ENCODE measurements at places on chromosomes 2 and 18.

GRCh38 chr2:55061523-55062344 lies 11.5 kb upstream of the RTN4 start:
- DNase-seq, result no peak

GRCh38 chr18:43627848-43628530 lies 350.7 kb upstream of the SYT4 start:
- no peak for DNase-seq

GRCh38 chr2:40458271-40458794 lies 6.4 kb upstream of the SLC8A1 start:
- no peak for DNase-seq

- no peak for DNase-seq
These were observed 1.2 kb upstream of the CABLES1 start for GRCh38 chr18:23133860-23134779.

GRCh38 chr2:144490017-144490416 lies 29.9 kb downstream of the ZEB2 start:
- DNase-seq, result no peak

DNA sequence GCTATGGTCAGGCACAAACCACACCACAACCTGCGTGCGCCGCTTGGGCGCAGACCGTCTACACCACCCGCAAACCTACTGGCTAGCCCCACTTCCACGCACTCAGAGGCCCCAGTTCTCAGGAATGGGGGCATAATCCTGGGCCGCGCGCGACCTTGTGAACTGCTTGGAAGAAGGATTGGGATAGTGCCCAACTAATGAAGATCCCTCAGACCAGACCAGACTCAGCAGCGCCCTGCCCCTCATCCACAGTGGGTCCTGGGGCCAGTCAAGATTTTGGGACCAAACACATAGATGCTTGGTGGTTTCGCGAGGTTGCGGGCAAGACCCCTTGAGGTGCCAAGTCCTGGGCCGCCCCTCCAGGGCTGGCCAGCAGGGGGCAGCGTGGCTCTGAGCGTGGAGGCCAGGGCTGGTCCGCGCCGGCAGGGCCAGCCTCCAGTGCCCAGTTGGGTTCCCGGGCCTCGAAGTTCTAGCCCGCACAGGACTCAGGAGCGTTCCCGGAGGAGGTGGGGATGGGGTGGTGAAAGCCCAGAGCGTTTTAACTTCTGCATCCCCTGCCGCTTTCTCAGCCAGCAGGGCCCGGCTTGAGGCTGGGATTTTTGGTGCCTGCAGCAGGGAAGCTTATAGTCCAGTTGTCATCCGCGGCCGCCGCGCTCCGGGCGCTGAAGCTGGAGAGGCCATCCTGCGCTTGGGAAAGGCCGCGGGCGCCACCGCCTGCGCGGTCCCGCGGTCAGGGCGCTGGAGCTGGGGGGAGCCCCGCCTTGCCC lies 8.3 kb downstream of the OSR1 start:
- no peak for DNase-seq

DNA sequence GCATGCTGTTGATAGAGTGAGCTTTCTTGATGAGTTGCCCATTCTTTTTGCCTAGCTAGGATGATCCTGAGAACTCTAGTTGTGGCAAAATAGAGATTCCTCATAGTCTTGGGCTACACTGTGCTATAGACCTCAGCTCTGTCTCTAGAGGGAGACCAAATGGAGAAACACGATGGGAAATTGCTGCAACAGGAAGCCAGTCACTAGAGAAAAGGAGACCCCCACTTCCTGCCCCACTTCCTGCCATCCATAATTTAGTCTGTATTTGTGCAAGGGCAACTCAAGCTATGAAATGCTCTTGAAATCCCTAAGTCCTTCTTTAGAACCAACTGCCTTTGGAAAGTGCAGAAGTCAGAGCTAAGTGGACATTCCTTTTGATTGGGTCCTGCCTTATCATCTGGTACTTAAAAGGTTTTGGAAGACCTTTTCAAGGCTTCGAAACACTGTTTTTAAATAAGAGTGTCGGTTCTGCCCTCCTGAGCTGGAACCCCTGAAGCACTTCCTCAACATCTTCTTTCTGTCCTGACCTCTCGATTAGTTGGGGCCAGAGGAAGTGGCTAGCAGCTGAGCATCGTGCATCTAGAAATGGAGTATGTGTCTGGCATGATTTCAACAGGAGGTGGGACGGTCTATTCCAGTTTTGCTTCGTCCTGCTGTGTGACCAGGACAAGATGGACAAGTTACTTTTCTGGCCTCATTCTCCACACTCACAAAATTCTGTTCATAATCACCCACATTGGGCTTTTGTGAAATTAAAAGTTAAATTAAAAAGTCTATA lies 8.6 kb upstream of the KCNE4 start:
- no peak for DNase-seq

DNA sequence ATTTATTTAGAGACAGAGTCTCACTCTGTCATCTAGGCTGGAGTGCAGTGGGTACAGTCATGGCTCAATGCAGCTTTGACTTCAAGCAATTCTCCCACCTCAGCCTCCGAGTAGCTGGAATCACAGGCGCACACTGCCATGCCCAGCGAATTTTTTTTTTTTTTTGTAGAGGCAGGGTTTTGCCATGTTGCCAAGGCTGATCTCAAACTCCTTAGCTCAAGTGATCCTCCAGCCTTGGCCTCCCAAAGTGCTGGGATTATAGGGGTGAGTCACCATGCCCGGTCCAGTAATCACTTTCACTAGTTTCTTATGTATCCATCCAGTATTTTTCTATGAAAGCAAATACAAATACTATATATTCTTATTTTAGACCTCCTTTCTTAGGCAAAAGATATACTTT lies 24.0 kb downstream of the PRKAG3 start:
- no peak for DNase-seq

DNA sequence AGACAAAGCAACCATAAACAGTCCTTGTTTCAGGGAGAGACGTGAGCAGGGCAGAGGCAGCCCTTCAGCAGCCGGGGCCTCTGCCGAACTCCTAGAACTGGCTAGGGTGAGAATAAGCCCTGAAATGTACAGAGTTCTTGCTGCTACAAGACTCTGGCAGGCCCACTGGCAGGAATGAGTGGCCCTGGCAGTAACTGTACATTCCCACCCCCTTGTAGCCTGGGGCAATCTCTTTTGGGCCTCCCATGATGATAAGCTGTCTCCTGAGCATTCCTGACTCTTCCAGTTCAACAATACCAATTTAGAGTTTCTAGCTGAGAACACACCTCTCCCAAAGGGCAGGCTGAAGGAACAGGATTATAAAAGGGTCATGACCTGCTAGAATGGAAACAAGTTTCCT lies 54.3 kb downstream of the HAUS1 start:
- no peak for DNase-seq

DNA sequence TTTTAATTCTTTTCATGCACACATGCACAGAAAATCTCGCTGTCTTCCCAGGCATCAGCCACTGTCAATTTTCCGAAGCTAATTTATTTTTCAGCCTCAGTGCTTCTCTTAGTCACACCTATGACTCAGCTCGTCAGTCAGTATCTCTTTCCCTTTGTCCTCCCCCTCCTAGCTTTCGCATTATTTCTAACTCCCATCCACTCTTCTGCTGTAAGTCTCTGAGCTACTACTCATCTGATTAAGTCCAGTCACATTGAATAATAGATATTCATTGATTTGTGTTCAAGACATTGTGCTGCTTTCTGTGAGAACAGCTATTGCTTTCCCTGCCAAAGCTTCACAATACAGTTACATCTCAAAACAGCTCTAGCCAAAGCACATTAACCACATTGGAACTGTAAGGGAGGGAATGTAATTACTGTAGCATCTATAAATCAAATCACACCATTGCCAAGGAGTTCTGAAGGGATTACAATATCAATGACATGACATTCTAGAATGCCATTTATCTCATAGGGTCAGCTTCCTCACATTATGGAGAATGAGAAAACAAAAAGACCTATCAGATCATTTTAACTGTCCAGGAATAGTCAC lies 89.4 kb downstream of the SCN3A start:
- no peak for DNase-seq

DNA sequence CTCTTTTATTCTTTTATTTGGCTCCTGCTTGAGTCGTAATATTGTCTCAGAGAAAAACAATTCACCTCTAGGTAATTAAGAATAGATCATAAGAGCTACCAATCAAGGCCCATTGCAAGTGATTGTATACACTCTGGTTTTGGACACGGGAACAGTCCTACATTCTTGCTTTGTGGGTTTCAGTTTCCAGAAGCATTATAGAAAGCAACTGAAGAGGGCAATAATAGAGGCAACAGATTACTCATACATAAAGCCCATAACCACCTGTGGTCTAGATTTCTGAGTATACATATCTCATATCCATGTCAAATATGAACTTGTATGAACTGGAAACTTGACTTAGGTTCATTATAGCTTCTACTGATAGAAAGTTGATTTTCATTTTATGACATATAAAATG lies 65.4 kb downstream of the DIS3L2 start:
- no peak for DNase-seq

DNA sequence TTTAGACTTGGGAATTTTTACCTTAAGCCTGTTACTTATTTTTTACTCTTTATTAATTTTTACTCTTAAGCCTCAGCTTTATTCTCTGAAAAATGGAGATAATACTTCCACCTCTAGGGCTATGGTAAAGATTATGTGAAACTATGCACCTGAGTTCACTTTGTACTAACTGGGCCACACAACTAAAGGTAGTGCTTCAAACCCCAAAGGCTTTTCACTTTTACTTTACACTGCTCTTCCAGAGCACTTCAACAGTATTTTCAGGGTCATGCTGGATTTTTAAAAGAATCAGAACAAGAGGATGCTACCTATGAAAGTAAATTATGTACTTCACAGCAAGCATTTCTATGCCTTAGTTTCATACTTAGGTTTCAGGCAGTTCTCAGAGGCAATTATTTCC lies 27.8 kb downstream of the MEX3C start:
- no peak for DNase-seq

Measured in activated CD8-positive, alpha-beta memory T cell treated with anti-CD3 and anti-CD28 coated beads for 1 hour (primary cell).